ENCODE measurements at places on chromosomes 16 and 17.

- DNase-seq: no peak
These were observed 126.3 kb downstream of the ZFHX3 start for GRCh38 chr16:72921620-72922019.

DNA sequence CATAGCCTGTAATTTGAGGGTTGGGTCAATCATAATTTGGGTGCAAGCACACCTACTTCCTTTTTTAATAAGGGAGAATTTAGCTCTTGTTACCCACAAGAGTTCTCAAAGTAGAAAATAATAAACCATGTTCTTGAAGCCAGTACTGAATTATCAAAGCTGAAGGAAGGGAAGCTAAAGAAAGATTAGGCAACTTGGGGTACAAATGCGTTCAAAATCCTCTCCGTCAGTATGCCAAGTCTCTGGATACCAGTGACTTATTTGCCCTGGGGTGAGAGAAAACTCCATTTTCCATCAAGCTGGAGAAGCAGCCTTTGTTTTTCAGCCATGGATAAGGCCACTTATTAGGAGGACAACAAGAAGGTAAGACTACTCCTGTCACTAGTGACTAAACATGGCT, 23.5 kb upstream of the DHRS13 start:
- DNase-seq: no peak

- DNase-seq: no peak
These were observed 95.8 kb upstream of the MPHOSPH6 start for GRCh38 chr16:82265809-82266208.

DNA sequence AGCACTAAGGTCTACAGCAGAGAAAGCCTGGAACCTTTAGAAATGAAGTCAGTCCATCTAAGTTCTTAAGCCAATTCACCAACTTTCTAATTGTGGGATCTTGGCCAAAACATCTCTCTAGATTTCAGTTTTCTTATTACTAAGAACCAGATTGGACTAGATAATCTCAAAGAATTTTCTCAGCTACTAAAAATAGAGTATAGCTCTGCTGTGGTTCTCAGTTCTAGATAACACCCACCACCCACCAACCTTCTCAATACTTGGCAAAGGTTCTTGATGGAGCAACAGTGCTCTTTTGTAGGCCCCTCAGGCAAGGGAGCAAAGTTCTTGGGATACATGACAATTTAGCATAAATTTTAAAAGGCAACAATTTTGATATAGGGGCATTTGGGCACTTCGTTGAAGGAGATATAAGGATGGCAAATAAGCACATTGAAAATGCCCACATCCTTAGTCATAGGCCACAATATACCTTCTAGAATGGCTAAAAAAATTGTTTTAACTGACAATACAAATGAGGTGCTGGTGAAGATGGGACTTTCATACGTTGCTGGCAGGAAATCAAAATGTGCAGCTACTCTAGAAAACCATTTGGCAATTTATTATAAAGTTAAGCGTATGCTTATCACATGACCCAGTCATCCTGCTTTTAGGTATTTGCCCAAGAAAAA, 74.4 kb upstream of the TMEM132E start:
- DNase-seq: no peak

DNA sequence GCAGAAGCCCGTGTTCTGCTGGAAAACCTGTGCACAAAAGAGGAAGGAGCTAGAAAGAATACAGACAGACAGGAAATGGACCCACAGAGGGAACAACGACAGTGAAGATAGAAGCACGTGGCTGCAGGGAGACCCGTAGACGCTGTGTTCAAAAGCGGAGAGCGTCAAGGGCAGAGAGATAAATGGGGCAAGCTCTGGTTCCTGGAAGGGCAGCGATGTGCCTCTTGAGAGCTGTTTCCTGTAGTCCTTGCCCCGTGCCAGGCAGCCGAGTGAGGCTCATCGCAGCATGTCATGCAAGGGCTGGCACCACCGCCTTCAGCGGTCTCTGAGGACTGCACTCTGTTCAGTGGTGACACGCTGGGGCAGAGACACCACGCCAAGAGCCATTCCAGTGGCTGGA, 43.6 kb upstream of the CACNG5 start:
- DNase-seq: no peak

- no peak for DNase-seq
These were observed 102.4 kb upstream of the METRNL start for GRCh38 chr17:82976982-82977488.

GRCh38 chr17:538181-538973, 176.3 kb downstream of the VPS53 start:
- DNase-seq: no peak

Data from CD4-positive, alpha-beta T cell treated with Interleukin-4 for 1 hour (primary cell).